Esophagus squamous epithelium (tissue), 5 donors: ENCODE measurements at places on chromosomes 11 and 22. TPM values are rescaled to one million over a fixed set of nuclear protein-coding genes. Genes with fewer than 3 reads are reported as not detected.

Gene BEST1
- total RNA-seq = 0.56 TPM

Gene ZBTB16
- total RNA-seq = 11.6 TPM

Gene KRTAP5-7
- 0.38 TPM for total RNA-seq

Gene IL18
- total RNA-seq = 43.7 TPM
